H9 (cell line): ENCODE measurements at places on chromosomes 6 and 20. TPM values are rescaled to one million over a fixed set of nuclear protein-coding genes. Genes with fewer than 3 reads are reported as not detected.

DNA sequence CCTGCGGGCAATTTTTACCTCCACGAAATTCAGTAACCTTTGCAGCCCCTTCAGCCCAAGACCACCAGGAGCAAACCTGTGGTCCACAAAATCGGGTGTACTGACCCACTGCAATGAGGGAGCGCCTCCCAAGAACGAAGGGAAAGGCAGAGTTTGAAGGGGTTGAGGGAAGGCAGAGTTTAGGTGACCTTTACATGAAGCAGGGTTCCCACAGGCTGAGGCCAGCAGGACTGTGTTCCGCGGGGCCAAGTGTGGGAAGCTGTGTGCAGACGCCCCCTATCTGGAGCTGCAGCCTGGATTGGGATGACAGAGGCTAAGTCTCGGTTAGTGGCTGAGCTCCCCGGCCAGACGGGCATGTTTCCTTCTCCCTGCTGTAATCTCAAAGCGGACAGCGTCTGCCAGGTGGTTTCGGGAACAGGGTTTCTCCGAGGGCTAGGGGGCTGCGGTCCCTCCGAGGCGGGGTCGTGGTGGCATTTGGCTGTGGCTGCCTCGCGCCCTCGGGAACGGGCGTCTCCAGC lies 826 bp upstream of the PYGB start:
- DNase-seq = peak; percentile 82

DNA sequence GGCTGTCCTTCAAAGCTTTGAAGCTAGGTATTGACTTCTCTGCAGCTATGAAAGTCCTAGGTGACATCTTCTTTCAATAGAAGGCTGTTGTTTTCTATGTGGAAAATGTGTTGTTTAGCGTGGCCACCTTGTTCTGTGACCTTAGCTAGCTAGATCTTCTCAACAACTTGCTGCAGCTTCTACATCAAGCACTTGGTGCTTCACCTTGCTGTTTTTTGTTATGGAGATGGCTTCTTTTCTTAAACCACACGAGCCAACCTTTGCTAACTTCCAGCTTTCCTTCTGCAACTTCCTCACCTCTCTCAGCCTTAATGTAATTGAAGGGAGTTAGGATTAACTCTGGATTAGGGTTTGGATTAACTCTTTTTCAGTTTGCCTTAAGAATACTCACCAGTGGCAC lies 128.6 kb upstream of the MMS22L start:
- no peak for DNase-seq

- no peak for DNase-seq
Measured at GRCh38 chr20:54140927-54141566, 32.7 kb downstream of the CYP24A1 start.

Gene C20orf141
- total RNA-seq = not detected in 2 replicates

- peak; percentile 82 for DNase-seq
Measured at GRCh38 chr6:32154514-32155161, 697 bp downstream of the PPT2 start.

DNA sequence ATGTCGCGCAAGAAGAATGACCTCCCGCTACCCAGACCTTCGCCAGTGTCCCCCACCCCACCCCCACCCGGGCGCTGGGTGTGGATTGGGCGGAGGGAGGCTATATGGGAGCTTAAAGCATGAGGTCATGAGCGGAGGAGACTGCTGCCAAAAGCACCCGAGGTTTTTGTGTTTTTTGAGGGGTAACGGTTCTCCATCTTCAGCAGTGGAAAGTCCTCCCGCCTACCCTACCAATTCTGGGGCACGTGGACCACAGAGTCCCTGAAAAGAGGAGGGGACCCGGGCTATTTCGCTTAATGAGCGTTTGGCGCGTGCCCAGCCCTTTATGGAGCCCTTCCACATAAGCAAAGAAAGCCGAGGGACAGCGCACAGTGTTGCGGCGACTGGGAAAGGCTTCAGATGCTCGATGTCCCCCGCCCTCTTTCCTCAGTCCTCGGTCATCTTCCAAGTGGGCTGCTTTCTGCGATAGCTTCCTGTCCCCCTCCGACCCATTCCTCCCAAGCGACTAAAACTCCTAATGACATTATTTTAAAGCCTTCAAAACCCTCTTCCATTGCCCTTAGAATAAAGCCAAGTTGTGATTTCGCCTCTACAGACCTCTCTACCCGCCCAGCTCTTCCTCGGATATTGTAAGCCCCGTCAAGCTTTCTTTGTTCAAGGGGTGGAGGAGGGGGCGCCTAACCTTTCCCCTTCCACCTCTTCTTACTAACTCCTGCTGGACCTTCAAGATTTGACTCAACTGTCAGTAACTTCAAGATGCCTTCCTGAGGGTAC lies 2.1 kb upstream of the TRERF1 start:
- peak; percentile 65 for DNase-seq

DNA sequence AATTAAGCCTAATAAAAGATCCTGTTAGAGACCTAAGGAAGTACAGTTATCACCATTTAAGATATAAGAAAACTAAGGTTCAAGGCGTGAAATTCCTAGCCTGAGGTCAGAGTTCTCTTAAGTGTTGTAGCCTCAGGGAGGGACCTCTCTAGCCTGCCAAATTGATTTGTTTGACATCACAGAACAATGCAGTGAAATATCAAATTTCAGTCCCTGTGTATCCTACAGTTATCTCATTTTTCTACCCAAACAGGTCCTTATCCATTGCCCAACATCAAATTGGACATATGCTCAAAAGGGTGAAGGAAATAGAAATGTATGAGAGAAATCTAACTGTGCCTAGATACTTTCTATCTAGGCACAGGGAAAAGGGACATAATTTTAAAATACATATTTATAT lies 63.0 kb downstream of the NCOA7 start:
- no peak for DNase-seq

DNA sequence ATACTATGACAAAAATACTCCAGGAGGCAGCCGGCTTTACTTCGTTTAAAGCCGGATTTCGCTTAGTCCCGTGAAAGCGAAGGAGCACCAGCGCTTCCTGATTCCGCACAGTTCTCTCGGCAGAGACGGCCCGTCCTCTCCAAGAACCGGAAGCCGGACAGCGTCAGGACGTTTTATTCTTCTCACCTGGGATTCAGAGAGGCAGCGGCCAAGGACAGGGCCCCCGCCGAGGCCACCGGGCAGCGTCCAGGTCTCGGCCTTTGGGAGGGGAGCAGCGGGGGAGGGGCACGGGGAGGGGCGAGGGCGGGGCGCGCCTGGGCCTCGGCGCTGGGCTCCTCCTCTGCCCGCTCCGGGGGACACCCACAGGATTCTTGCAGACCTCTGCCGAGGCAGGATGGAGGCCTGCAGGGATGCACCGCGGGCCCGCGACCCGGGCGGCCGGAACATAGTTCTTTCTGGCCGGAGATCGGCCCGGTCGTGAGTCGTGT lies 2.8 kb upstream of the DIDO1 start:
- peak; percentile 96 for DNase-seq
